Lower leg skin (tissue), 4 donors: ENCODE measurements at places on chromosomes 1 and 21.

GRCh38 chr1:225425201-225425786 is 2.5 kb downstream of the LBR start:
- DNase-seq = no peak

DNA sequence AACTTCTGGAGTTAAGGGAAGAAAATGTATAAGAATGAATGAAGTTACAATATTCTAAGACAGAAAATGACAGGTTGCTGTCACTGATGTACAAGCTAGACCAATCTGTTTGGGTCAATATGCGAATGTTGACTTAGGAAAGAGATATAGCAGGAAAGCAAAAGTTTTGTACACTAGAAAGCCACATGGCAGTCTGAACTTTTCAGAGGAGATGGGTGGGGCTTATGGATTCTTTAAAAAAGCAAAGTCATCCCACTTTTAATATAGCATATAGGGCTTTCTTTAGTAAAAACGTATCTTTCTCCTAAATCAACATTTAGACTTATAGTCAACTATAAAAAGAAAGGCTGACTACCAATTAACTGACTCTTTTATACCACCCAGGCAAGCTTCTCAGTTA is 381.2 kb downstream of the PTPRC start:
- no peak for DNase-seq

- no peak for DNase-seq
These were observed 25.0 kb downstream of the RASSF5 start for GRCh38 chr1:206532368-206532767.

- DNase-seq = no peak
These were observed 2.0 kb upstream of the GJC2 start for GRCh38 chr1:228147768-228148167.

GRCh38 chr1:215484171-215484939 is 82.7 kb upstream of the KCTD3 start:
- DNase-seq = no peak

DNA sequence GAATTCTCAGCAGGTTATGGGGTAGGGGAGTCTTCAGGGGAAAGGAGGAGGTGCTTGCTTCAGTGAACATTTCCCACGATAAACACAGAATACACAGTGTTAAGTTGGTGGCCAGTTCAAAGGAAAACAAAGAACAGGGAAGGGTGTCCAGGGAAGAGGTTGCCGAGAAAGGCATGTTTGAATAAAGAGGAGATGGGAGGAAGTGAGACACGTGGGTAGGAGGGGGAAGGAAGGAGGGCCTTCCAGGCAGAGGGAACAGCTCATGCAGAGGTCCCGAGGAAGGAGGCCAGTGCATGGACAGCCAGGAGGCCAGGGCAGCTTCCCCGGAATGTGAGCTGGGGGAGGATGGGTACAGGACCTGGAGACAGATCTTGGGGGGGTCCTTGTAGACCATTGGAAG is 130.3 kb upstream of the TMEM51 start:
- DNase-seq = no peak

DNA sequence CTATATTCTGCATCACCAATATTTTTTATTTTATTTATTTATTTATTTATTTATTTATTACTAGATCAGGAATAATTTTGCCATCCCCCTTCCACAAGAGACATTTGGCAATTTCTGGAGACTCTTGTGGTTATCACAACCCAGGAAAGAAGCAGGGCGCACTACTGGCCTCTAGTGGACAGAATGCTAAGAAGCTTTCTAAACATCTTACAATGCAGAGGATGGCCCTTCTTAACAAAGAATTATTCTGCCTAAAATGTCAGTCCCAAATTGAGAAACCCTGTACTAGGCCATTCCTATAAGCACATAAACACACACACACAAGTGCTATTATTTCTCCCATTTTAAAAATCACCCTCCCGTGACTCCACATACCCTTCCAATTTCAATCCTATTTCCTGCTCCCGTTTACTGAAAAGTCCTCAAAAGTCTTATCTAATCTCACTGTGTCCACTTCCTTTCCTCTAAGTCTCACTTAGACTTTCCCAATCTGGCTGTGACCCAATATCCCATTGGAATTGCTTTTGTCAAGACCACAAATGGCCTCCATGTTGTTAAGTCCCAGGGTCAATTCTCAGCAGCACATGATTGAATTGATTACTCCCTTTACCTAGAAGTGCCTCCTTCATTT is 43.7 kb upstream of the RNF11 start:
- peak; percentile 56 for DNase-seq

DNA sequence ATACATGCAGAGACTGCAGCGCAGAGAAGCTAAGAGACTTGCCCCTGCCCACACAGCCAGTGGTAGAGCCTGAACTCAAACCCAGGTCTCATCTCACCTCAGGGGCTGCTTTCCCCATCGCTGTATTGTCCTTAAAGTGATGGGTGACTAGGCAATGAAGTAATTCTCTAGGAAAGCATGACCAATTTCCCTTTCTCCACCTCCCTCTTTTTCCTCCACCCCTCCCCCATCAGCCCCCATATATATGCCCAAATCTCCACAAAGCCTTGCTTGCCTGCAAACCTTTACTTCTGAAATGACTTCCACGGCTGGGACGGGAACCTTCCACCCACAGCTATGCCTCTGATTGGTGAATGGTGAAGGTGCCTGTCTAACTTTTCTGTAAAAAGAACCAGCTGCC is at the start of gene IL24:
Gene IL24 (plus strand): TSS at position 269 of the 400 bp plus-strand sequence. CDS start 390 bp downstream, outside the sequence.
- DNase-seq = no peak

- no peak for DNase-seq
These were observed at the start of gene CHRM3 for GRCh38 chr1:239386453-239387303. TSS of gene CHRM3 (plus strand) at chr1:239386568. CDS start at chr1:239907452, 520,884 bp downstream.

GRCh38 chr1:154998818-154999570 is 3.6 kb upstream of the ZBTB7B start:
- peak; percentile 93 for DNase-seq

DNA sequence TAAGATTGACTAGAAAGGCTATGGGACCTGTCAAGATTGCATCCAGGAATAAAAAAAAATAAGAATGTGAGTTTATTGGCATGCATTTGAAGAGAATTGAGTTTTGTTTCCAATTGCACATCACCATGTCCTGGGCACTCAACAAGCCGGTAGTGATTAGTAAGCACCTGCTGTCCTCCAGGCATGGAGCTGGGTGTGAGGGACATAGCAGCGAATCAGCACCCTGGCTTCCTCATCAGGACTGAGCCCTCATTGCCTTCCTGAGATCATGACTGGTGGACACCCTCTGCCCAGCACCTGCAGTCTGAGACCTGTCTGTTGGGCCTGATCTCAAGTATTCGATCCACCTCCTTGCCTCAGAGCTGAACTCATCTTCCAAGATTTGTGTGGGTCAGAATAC is 26.8 kb downstream of the S100A6 start:
- DNase-seq = no peak
